ENCODE measurements at places on chromosomes 5 and 9.

DNA sequence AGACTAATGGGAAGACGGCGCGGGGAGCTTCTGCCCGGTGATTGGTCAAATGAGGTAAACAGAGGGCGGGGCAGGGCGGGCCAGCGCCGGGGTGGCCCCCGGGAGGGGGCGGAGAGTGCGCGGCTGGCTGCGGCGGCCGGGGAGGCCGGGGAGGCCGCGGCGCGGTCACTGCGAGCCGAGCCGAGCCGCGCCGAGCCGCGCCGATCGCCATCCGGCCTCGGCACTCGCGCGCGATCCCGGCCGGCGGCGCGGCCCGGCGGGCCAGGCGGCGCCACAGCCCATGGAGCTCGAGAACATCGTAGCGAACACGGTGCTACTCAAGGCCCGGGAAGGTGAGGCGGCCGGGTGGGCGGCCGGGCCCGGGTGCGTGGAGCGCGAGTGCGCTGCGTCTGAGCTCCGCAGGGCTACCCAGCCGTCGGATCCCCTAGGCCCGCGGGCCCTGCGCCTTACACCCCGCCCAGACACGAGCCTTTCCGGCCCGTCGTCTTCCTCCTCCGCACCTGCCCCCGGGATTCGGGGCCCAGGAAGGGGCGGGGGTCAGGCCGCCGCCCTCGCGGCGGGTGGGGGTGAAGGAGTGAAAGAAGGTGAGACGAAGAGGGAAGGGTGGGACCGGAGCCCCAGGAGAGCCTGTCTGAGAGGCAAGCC is at the start of gene GRK6:
GRK6 (plus strand) TSS at position 111 of the 645 bp plus-strand sequence; CDS start at position 281, 170 bp downstream.
- peak; percentile 68 for DNase-seq

- no peak for DNase-seq
These were observed 1890.1 kb upstream of the WWC1 start for GRCh38 chr5:166401391-166401790.

DNA sequence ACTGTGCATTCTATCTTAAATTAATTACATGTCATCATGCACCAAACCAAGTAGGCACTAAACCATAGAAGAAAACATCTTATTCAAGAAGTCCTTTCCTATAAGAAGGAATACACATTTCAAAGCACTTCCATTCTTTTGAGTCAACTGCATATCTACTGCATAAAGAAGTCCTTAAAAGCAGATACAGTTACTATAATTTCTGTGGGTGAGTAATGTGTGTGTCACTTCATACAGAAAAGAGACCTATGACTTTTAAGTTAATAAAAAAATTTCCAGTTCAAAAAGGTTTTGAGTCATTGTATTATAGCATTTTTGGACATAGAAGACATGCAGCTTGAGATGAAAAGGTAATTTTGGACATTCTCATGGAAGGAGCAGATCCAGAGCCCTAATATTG is 125.0 kb downstream of the DTWD2 start:
- DNase-seq, result no peak

DNA sequence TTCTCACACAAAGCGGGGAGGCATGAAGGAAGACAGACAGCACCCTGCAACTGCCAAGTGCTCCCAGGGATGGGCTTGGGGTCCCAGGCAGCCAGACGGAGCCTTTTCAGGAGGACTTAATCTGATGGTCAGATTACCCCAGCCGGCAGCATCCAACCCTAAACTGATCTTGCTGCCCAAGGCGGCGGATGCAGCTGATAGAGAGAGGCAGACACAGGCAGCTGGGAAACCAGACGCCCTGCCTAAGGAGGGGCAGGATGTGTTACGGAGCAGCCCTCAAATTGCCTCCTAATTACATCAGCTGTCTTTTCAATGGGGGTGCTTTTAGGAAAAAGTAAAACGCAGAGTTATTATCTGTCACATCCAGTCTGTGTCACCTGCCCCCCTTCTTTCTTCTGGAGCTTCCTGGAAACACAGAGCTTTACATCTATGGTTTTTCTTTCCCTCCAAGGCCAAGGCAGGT is 190.9 kb upstream of the PANK3 start:
- no peak for DNase-seq

- DNase-seq, result no peak
These were observed 101.1 kb downstream of the ISL1 start for GRCh38 chr5:51484326-51484725.

GRCh38 chr5:104247260-104247659 is 684.7 kb upstream of the NUDT12 start:
- DNase-seq, result no peak

All from AG20443 (cell line).